ENCODE measurements at places on chromosomes 7 and 10.

GRCh38 chr10:49015700-49016099, 76.1 kb upstream of the LRRC18 start:
- no peak for DNase-seq

DNA sequence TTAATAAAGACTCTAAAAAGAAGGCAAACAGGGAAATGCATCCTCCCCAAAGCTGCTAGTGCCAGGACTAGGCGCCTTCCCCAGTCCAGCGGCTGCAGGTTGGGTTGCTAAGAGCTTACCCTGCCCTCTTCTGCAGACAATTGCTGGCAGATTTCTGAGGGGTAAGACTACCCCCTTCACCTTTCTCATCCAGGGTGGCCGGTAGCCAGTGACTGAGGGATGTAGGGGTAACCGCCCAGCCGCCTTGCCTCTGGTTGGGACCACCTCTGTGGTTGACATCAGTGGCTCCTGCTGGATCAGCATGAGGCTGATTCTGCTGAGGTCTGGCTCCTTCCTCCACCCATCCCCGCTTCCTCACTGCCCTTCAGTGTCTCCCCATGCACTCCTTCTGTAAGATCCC, 71.2 kb downstream of the ADCYAP1R1 start:
- no peak for DNase-seq

DNA sequence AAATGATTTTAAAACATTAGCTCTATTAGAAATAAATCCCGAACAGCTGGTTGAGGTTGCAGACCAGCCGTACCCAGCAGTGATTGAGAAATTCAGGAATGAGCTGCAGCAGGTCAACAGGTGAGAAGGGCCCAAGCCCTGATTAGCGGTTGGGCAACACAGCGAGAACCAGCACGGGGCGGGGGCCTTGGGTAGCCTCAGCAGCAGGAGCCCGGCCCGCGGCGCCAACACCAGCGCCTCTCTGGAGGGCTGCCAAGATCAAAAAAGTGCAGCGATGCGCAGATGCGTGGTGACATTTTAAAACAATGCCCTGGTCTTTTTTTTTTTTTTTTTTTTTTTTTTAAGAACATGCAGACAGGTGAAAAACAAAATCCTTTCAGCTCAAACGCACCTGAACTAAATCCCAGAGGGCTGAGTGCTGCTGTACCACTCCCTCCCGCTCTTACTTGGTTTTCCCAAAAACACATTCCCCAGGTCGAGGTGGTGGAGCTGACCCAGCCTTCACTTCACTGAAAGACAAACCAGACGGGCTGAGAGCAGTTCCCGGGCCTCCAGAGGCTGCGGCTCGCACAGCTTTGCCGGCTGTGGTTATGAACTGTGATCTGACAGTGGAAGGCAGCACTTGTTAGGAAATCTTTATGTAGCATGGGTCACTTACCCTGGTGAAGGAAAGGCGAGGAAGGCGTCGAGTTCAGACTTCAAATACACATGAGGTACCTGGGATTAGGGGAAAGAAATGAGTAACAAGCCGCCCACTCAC, 579.4 kb downstream of the SDK1 start:
- no peak for DNase-seq

- no peak for DNase-seq
Observed at GRCh38 chr7:494259-494687, 25.4 kb downstream of the PDGFA start.

GRCh38 chr7:20141666-20142065, 75.5 kb downstream of the MACC1 start:
- no peak for DNase-seq

- DNase-seq, result no peak
Observed at GRCh38 chr7:31910191-31910590, 160.0 kb downstream of the PDE1C start.

DNA sequence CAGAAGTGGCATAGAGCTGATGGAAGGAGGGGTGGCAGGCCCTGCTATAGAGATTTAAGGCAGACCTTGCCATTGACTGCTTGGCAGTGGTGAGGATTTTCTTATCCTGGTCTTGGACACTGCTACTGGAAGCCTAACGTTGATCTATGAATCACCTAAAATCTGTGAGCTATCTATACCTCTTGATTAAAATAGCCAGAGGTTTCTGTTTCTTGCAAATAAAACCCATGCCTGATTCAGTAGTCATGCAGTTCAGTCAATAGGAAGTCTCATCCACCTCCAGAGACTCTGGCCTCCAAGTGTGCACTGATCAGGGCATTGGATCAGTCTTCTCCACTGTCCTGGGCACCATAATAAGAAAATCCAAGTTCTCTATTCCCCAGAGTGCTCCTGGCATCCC, 286.5 kb downstream of the PTEN start:
- DNase-seq, result peak; percentile 61

- DNase-seq, result no peak
Observed at GRCh38 chr10:62067560-62067959, 166.1 kb downstream of the ARID5B start.

GRCh38 chr7:73966062-73966940, 61.7 kb upstream of the ELN start:
- DNase-seq, result no peak

DNA sequence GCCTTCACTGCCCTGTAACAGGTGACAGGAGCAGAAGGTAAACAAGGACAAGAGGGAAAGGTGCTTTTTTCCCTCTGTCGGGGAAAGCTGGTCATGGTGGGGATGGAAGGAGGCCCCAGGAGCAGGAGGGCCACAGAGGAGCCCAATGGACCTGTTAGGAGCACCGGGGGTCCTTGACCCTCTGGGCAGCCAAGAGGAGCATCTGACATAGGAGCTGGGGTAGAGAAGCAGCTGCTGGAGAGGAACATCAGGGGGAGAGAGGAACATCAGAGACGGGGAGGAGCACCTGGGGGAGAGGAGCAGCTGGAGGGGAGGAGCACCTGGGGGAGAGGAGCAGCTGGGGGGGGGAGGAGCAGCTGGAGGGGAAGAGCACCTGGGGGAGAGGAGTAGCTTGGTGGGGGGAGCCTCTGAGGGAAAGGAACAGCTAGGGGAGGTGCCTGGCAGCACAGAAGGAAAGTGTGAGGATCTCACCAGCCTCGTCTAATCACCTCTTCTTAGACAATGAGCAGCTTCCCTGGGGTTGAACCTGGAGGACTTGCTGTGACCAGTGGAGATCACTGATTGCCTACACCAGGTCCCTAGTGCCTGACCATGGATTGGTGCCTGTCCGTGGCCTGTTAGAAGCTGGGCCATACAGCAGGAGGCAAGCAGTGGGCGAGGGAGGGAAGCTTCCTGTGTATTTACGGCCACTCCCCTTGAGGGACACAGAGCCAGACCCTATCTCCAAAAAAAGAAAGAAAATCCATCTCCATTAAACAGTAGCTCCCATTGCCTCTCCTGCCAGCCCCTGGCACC, 37.6 kb downstream of the JAKMIP3 start:
- DNase-seq, result no peak

GRCh38 chr7:152876749-152877148, 117.2 kb downstream of the ACTR3B start:
- DNase-seq, result no peak

DNA sequence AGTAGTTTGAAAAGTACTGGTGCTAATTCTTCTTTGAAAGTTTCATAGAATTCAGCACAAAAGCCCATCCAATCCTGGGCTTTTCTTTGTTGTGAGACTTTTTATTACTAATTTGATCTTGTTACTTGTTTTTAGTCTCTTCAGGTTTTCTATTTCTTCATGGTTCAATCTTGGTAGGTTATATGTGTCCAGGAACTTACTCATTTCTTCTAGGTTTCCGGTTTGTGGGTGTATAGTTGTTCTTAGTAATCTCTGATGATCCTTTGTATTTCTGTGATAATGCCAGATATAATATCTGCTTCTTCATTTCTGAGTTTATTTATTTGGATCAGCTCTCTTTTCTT, 147.5 kb downstream of the RTKN2 start:
- no peak for DNase-seq

DNA sequence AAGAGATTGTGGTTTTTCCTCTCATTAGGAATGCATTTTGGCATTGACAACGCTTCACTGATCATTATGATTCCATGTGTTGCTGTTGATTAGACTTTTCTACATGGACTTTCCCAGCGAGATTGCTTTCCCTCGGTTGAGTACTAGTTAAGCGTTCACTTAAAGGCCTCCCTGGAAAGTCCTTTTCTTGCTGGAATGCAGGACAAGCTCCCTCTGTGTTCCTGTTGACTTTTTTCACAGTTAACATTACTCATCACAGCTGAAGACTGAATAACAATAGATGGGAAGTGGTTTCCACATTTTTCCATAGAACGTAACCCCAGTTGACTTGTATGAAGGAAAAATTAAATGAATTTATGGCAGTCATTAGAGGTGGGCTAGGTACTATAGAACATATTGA, 2.6 kb upstream of the CAV1 start:
- DNase-seq, result peak; percentile 90

DNA sequence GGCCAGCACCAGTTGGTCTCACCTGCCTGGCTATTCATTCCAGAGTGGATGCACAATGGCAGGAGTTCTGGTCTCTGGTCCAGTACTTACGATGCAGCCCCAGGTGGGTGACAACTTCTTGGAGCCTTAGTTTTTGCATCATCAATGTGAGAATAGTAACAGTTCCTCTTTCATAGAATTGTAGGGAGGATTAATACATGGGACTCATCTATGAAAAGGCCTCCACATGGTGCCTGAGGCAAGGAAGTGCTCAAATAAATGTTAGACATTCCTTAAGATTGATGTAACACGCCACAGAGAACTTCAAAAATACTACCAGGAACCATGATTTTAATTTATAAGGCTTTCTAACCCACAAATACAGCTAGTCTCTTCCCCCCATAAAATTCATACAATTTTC, 120.1 kb upstream of the CHST15 start:
- peak; percentile 78 for DNase-seq

DNA sequence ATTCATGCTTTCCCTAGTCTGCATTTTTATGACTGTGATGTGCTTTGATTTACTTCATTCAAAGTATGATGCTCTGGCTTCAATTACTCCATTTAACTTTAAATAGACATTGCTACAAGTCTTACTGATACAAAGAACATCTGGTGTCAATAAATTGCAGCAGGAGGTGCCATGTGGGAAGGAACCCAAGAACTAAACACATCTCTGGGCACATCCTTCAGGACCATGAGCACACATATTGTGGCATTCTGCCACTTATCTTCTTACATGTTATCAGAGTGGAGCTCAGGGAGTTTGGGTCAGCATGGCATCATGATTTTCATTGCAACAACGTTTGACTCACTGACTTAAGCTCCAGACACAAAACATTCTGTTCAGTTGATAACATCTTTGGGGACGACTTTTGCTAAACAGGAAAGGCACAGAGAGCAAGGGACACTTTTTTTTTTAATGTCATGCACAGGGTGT, 227.0 kb downstream of the DKK1 start:
- DNase-seq, result peak; percentile 73

DNA sequence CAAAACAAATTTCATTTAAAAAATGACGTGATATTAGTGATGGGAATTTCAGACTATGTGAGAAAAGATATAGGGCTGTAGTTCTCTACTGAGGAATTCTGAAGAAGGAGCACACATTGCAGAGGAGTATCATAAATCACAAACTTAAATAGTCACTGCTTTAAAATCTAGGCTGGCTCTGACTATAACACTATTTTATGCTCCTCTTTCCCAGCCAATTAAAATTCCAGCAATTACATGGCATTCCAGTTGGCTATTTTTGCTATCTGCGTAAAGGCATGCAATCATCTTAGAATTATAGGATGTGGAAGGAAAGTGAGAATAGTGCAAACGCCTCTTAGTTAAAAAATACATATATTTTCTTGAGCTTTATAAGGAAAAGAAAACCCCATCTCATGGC, 123.1 kb downstream of the GNAI1 start:
- peak; percentile 92 for DNase-seq

DNA sequence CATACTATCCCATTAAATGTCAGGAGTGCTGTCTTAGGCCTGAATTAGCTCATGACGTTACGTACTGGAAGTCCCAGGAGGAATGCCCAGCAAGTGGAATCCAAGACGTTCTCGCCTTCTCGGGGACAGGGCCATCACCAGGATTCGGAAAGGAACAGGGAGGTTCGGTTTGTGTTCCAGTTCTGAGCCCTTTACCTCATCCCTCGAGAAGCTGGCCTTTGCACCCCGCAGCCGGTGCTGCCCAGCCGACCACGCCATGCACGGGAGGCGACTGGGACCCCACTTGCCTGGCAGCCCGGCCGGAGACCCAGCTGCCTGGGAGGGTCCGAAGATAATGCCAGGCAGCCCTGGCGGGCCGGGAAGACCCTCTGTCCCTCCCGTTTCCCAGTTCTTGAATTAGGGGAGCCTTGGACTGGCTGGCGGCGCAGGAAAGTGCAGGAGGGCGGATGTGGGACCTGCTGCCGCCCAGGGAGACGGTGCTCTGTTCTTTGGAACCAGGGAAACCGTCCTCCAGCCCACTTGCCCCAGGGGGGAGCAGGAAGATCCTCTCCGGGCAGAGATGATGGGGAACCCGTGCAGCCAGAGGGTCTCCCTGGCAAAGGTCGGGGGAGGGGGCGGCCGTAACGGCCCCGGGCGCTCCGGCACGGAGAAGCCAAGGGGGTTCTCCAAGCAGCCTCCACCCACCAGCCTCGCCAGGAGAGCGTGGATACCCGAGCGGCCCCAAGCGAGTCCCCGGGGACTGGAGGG, 671 bp upstream of the CHST3 start:
- peak; percentile 20 for DNase-seq

DNA sequence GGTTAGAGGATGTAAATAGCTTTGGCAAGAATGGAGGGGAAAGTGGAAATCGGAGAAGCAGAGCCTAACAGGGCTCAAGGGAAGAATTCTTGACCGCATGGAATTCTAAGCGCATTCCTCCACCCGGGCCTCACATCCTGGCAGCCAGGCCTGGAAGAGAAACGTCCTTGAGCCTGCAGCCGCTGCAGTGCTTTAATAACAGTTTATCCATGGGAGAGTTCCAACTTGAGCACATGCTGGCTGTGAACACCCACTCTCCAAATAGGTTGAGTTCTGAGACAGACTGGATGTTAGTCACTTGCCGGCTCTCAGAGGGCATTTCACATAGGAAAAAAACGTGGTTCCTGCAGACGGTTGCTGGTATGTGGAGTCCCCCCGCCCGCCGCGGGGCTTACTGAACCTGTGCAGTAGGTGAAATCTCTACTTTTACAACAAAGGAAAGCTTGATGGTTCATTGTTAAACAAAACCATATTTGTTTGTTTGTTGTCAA, 61.4 kb upstream of the STEAP1B start:
- peak; percentile 100 for DNase-seq

GRCh38 chr10:33391611-33392465, 57.4 kb upstream of the NRP1 start:
- DNase-seq, result no peak

DNA sequence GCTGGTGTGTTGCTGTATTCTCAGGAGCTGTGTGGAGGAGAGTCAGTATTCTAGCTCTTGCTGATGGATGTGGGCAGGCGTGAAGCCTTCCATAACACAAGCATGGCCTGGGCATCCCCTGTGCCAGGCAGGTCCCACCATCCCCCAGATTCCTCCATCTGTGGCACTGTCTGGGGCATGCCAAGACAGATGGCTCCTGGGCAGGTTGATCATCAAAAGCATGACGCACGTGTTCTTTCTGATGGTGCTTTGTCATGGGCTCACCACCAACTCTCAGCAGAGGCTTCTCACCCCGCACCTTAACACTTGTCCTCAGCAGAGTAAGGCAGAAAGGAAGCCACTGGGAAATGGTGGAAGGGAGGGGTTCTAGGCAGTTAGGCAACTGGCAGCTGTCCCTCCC, 364.3 kb downstream of the PLXNA4 start:
- no peak for DNase-seq

- peak; percentile 91 for DNase-seq
Observed at GRCh38 chr7:25854608-25855497, 297.1 kb upstream of the NFE2L3 start.

Measured in EH (cell line).